ENCODE measurements at places on chromosomes 11 and 22.

GRCh38 chr11:28529540-28530410, 421.6 kb downstream of the METTL15 start:
- DNase-seq, result no peak

- DNase-seq, result no peak
Measured at GRCh38 chr11:37689951-37690350, 1091.9 kb upstream of the RAG2 start.

GRCh38 chr11:82859750-82860149, 40.5 kb downstream of the PRCP start:
- no peak for DNase-seq

GRCh38 chr11:62044639-62045121, 77.2 kb upstream of the FTH1 start:
- DNase-seq, result no peak

DNA sequence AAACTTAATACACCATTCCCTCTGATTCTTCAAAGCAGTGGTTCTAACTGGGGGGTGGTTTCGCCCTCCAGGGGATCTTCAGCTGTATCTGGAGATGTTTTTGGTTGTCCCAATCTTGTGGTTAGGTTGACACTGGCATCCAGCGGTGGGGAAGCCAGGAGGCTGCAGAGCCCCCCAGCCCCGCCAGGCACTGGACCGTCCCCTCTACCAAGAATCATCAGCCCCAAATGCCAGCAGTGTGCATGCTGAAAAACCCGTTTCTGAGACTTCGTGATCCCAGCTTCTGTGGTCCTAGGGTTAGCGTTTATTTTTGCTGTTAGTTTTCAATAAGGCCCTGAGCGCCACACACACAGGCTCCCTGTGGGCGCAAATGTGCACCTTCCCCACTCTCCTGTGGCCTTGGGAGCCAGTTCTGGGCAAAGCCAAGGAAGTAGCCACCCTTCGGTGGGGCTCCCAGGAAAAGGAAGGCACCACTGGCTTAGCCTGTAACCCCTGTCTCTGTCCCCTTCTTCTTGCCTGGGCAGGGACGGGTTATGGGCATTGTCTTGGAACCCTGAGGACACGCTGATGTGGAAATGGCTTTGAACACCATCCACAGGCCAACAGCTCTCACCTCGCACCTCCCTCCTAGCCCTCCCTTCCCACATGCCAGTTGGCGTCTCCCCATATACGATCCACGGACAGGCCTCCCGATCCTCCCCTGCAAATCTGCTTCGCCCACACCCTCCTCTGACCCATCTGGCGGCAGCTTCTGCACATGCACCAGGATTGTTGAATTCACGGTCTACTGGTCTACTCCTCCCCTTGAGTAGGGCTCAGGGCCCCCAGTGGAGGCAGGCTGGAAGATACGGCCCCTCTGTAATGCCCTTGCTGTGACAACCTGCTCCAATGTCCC, 71.4 kb upstream of the CCND1 start:
- no peak for DNase-seq

DNA sequence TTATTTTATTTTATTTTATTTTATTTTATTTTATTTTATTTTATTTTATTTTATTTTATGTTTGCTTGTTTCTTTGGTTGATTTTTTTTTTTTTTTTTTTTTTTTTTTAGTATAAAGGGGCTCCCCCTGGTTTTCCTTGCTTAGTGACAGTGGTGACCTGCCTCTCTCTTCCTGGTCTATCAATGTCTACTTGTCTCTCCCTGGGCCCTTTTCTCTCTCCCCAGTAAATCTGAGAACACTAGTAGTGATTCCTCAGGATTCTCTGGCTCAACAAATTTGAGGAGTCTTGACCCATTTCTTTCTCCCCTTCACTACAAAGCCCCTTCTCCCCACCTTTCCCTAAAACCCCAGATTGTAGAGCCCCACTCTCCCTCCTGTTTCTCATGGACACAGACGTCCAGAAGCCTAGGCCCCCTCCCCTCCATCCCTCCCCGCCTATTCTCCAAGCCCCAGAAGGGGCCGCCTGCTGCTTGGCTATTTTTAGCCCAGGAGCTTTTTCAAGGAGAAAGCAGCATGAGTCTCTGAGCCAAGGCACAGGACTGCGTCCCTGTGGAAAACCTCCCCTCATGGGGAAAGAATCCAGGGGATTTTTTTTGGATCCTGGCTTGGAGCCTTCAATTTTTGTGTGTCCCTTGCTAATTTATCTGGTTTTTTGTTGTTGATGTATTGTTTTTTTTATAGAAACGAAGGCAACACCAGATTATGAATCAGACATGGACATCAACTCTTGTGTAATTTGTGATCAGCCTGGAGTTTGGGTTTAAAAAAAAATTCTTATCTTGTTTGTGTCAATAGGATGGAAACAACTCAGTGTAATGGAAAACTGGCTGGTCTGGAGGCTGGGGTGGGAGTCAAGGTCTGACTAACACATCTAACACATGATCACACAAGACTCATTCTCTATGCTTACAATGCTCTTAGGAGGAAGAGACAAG, 17.5 kb upstream of the ACCSL start:
- DNase-seq, result no peak

DNA sequence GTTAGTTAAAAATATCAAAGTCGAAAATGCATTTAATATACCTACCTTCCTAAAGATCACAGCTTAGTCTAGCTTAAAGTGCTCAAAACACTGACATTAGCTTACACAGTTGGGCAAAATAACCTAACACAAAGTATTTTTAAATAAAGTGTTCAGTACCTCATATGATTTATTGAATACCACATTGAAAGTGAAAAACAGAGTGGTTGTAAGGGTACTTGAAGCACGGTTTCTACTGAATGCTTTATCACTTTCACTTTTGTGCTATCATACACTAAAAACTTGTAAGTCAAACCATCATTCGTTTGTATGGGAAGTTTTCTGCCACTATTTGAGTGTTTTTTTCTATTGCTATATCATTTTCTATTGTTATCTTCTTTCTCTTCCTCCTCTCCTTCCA, 36.6 kb downstream of the ZBTB44 start:
- DNase-seq, result no peak

DNA sequence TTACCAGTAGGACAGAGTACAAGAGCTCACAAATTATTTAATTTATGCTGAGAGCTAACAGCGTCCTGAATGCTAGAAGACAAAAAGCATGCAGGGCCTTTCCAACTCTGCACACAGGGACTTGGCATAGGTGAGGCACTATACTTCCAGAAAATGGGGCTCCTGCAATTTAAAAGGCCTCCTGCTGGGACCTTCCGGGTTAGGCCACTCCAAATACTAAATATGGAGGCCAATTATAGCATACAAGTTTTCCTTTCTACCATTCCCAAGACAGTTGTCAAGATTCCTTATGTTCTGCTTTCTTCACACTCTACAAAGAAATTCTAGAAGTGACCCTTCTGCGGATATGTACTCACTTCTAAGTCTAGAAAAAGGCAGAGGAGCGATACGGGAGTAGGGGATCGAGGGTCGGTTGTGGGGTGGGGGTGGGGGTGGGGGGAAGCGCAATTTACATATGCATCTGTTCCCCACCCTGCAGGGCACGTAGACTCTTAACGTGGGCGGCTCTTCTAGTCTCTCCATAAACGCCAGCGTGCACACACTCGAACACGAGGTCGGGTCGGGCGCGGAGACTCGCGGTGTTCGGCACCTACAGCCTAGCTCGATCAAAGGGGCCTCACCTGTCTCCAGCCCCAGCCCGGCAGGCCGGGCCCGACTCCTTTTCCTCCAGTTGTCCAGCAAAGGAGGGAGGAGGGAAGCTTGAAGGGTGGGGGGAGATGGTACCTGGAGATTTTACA, 728 bp downstream of the DCUN1D5 start:
- DNase-seq, result peak; percentile 10

DNA sequence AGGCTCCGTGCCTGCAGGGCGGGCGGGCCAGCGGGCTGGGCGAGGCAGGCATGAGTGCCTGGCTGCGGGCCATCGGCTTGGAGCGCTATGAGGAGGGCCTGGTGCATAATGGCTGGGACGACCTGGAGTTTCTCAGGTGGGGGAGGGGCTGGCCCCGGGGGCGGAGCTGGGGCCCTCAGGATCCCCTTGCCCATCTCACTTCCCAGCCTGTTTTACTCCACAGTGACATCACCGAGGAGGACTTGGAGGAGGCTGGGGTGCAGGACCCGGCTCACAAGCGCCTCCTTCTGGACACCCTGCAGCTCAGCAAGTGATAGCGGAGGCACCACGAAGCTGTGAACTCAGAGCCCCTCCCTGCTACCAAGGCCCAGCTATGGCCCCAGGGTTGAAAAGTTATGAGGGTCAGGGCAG, 5.9 kb downstream of the PHOX2A start:
- peak; percentile 28 for DNase-seq

Measured in activated T-cell treated with anti-CD3 and anti-CD28 coated beads for 1 hour (primary cell).